Jurkat, Clone E6-1 (cell line): ENCODE measurements at places on chromosomes 16 and 17.

- no peak for DNase-seq
These were observed 129.6 kb downstream of the MRM1 start for GRCh38 chr17:36730857-36731490.

GRCh38 chr17:246226-246625 lies 64.8 kb upstream of the DOC2B start:
- no peak for DNase-seq

GRCh38 chr17:50931144-50931908 lies 65.2 kb upstream of the TOB1 start:
- DNase-seq, result no peak

DNA sequence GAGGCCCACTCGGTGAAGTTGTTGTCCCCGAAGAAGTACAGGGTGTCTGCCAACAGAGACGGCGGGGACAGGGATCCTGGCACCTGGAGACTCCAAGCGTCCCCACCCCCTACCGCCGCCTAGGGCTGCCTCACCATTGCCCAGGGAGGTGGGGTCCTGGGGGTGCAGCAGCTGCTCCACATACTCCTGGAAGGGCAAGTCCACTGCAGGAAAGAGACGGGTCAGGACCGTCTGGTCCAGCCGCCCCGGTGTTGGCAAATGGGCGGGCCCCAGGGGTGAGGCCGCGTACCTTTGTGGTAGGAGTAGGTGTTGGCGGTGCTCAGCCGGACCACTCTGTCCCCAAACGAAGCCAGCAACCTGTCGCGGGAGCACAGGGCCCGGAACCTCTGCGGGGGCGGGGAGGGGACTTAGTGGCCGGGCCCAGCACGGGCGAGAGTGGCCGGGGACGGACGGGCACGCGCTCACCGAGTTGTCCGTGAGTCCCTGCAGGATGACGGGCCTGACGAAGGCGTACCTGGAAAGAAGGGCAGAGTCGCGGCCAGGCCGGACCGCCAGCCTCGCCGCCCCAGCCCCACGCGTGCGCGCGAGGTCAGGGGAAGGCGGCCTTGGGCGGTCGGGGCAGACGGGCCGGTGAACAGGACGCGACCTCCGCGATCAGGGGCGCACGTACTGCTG lies 601 bp downstream of the JMJD8 start:
- no peak for DNase-seq

GRCh38 chr16:57941016-57941664 lies 29.8 kb downstream of the CNGB1 start:
- no peak for DNase-seq

- no peak for DNase-seq
These were observed 117.2 kb downstream of the SOCS1 start for GRCh38 chr16:11138769-11139325.

- no peak for DNase-seq
These were observed at the start of gene ARHGDIA for GRCh38 chr17:81870981-81871386. TSS of gene ARHGDIA (minus strand) at chr17:81871337. CDS start at chr17:81869930, 1,407 bp downstream.

DNA sequence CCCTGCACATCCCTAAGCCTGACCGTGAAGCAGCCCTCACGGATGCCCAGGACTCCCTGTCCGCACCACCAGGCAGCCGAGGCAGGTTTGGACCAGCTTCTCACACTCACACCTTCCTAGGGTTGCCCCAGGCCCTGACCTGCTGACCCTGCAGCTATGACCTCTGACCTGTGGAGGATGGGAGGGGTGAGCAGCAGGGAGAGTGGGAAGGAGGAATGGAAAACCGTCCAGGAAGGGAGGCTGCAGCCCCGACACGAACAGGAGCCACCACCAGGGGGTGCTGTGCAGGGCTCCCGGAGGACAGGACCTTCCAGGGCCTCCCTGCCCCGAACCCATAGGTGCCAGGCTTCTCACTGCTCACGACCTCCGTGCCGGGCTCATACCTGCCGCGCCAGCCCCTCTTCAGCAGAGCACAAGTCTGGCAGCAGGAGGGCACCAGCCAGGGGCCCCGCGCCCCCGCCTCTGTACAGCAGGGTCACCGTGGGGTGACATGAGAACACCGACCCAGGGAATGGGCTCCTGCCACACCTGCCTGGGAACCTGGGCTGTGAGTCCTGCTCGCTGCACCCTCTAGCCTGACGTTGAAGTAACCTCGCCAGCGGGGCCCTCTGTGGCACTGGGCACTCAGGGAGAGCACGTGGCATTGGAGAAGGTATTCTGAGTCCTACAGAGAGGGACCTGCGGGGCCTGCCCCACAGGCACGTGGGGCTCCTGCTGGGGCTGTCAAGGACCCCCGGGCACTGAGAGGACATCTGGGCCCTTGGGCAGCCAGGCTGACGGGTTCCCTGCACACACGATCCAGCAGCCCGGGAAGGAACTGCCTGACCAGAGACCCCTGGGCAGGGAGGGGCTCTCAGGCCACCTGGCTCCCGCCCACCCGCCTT lies 37.6 kb downstream of the CTU2 start:
- no peak for DNase-seq

- DNase-seq, result no peak
These were observed 10.4 kb upstream of the CHMP6 start for GRCh38 chr17:80981062-80981902.

DNA sequence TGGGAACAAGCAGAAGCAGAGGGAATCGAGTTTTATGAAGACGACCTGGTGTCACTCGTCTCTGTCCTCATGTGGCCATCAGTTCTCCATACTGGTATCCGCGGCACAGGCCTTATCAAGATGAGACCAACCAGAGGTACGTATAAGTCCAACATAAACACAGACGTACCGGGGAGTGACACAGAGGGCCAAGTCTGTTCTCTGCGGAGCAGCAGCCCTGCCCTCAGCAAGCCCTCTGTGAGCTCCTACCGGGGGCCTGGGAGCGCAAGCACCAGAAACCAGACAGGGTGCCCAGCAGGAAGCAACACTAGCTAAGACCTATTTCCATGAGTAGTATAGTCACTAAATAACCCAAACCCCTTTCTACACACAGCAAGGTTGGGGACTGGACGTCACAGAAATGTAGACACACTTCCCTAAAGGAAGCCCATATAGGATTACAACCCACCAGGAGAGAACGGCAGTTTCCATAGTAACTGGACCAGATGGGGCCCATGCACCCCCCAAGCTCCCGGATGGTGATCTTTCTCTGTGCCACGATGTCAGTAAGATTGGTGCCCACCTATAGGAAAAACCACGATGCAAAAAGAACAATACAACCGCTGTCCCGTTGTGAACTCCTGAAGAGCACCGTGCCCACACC lies 911 bp downstream of the ARL16 start:
- DNase-seq, result no peak

DNA sequence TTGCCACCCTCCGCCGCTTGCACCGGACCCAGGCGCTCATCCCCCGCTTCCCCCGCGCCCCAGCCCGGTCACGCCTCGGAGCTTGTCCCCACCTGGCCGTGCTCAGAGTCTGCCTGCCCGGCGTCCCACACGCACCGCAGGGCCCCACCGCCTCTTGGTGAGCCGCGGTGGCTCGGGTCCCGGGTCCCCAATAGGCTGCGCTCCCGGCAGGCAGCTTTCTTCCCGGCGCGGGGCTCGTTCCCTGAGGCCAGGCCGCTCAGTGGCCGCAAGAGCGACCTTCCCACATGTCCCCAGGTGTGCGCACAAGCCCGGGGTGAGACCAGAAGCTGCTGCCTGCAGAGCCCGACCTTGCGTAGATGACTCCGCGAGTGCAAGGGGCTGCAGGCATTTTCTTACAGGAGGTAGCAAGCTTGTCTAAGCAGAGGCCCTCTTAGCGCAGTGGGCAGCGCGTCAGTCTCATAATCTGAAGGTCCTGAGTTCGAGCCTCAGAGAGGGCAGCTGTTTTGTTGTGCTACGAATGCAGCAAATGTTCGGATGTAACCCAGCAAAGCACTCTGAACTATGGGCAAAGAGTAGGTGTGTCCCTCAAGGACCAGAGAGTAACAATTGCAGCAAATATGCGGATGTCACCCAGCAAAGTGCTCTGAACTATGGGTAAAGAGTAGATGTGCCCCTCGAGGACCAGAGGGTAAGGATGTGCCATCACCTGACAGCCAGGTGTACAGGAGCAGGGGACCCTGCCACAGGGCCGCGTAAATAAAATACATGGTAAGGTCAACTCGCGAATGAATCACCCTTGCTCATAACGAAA lies 15.6 kb downstream of the TLE7 start:
- DNase-seq, result no peak

- no peak for DNase-seq
These were observed 7.7 kb downstream of the CDH1 start for GRCh38 chr16:68744744-68745280.

DNA sequence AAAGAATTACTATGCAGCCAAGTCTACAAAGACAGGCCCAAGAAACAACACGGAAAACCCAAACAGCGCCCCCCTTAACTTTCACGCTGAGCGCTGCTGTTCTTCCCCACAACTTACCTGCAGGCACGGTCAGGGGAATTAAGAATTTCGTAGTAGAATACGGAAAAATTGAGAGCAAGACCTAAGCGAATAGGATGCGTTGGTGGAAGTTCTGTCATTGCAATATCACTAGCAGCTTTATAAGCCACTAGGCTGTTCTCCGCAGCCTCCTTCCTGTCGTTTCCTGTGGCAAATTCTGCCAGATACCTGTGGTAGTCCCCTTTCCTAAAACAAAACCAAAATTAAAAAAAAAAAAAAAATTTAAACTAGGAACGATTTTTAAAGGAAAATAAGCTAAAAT lies 39.0 kb downstream of the YWHAE start:
- DNase-seq, result no peak

GRCh38 chr16:22693638-22694340 lies 120.2 kb upstream of the HS3ST2 start:
- DNase-seq, result no peak

- peak; percentile 53 for DNase-seq
These were observed 12.9 kb upstream of the ELAC2 start for GRCh38 chr17:13030459-13031300.

GRCh38 chr17:248337-249235 lies 67.1 kb upstream of the DOC2B start:
- no peak for DNase-seq

- no peak for DNase-seq
These were observed 20.6 kb upstream of the USP36 start for GRCh38 chr17:78861229-78861628.

DNA sequence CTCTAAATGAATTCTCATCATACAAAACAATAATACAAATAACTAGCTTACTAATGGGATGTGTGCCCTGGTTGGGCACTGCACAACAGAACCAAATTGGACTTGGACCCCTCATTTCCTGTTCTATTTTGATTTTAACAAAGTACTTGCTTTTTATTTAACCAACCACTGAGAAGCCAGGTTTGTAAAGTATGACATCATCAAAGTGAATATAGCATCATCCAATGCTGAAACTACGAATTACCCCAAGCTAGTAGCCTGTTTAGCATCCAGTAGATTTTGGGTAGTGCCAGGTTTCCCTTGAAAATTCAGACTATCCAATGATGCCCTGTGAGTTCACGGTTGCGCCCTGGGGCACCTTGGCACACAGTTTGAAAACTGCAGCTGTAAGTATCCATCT lies 51.0 kb downstream of the HYDIN start:
- DNase-seq, result no peak

DNA sequence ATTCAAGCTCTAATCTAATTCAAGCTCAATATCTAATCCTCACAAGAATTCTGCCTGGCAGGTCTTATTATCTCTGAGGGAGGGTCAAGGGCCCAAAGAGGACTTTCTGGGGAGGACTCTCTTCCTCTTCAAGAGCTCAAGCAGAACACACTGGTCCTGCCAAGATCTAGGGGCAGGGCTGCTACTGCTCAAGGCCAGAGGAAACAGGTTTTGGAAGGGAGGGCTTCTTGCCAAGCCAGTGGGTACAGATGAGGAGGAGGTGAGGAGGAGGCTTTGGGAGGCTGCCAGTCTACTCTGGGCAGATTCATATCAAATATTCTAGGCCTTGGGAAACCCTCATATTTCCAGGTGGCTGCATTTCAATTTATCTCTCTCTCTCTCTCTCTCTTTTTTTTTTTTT lies 51.8 kb upstream of the IL34 start:
- DNase-seq, result no peak

- DNase-seq, result no peak
These were observed 4.9 kb downstream of the MYLK3 start for GRCh38 chr16:46743232-46743719.

GRCh38 chr17:17905036-17905320 lies 67.2 kb downstream of the TOM1L2 start:
- DNase-seq, result no peak

DNA sequence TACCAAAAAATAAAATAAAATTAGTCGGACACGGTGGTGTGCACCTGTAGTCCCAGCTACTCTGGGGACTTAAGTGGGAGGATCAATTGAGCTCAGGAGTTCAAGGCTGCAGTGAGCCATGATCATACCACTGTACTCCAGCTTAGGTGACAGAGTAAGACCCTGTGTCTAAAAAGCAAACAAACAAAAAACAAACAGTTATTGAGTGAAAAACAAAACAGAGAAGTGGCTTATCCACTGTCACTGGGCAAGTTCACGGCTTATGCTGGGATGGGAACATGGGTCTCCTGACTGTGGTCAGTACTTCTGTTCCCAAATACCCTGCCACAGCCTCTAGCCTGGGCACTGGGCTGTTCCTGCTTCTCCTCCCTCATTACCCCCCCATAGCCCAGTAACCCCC lies 9.5 kb upstream of the GRN start:
- DNase-seq, result no peak

GRCh38 chr16:12067714-12068401 lies 91.3 kb downstream of the SNX29 start:
- DNase-seq, result peak; percentile 74

DNA sequence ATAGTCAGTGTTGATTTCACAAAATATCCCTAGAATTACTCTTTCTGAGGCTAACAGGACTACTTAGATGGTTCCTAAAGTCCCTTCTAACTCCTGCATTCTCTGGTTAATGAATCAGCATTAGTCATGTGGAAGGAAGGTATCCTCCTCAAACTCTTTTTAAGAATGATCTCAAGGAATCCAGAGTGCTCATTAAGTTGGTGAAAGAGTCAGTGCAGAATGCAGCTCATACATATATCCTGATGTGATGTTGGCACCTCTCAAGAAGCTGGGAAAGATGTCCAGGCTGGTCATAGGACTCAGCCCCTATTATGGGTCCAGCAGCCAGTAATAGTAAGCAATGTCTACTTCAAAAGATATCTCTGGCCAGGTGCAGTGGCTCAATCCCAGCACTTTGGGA lies 65.5 kb downstream of the PIGL start:
- no peak for DNase-seq

GRCh38 chr17:76481071-76481655 lies 13.8 kb downstream of the AANAT start:
- no peak for DNase-seq

- peak; percentile 58 for DNase-seq
These were observed 40.3 kb downstream of the CYB561 start for GRCh38 chr17:63405741-63406261.

GRCh38 chr17:29563816-29564215 lies 3.0 kb downstream of the ABHD15 start:
- peak; percentile 66 for DNase-seq
